ENCODE measurements at places on chromosomes 16 and 17.

DNA sequence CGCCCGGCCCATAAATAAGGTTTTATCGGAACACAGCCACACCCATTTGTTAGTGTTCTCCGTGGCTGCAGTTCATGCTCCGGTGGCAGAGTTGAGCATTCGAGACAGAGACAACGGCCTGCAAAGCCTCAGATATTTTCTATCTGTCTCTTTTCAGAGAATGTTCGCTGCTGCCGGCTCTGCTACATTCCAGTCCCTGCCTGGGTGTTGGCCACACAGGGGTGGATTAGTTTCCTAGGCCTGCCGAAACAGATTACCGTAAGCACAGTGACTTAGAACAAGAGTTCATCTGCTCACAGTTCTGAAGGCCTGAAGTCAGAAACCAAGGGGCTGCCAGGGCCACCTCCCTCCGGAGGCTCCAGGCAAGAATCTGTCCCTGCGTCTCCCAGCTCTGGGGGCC, 19.1 kb upstream of the GSG1L start:
- H3K36me3 ChIP-seq = no peaks in the 10 kb centered on the region
- no peak for DNase-seq
- H3K4me1 ChIP-seq = no peaks in the 10 kb centered on the region
- no peak overlapping the region for H3K27ac ChIP-seq

GRCh38 chr17:68939195-68939594, 16.0 kb downstream of the ABCA8 start:
- no peaks in the 10 kb centered on the region for H3K4me1 ChIP-seq
- DNase-seq = no peak
- no peak overlapping the region for H3K4me3 ChIP-seq
- no peaks in the 10 kb centered on the region for H3K36me3 ChIP-seq
- no peaks in the 10 kb centered on the region for H3K27me3 ChIP-seq
- H3K27ac ChIP-seq = no peak overlapping the region

DNA sequence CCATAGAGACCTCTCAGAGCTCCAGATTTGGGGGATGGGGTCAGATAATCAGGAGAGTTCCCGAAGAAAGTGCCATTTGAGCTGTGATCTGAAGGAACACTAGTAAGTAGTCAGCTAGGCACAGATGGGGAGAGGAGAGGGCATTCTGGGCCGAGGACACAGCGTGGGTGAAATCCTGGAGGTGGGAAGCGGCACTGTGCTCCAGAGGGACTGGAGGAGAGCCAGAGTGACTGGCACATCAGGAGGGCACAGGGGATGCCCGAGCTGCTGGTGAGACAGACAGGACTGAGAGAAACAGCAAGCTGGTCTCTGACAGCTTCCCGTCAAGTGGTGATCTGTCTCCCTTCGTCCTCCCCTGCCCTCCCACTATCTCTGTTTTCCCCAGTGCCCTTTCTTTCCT, 40.6 kb downstream of the KNOP1 start:
- no peak for DNase-seq
- H3K27ac ChIP-seq = no peak overlapping the region
- H3K4me1 ChIP-seq = no peaks in the 10 kb centered on the region
- H3K27me3 ChIP-seq = no peaks in the 10 kb centered on the region
- peaks cover 6% of the 10 kb centered on the region for H3K36me3 ChIP-seq

- peak overlapping the region; percentile 12 for H3K4me3 ChIP-seq
- peak overlapping the region; percentile 72 for H3K27ac ChIP-seq
- no peaks in the 10 kb centered on the region for H3K27me3 ChIP-seq
- H3K4me1 ChIP-seq = peaks cover 48% of the 10 kb centered on the region
- H3K36me3 ChIP-seq = peaks cover 47% of the 10 kb centered on the region
Observed at GRCh38 chr17:17149520-17150447, 56.3 kb downstream of the PLD6 start.

- H3K27ac ChIP-seq = no peak overlapping the region
- H3K4me3 ChIP-seq = no peak overlapping the region
- H3K4me1 ChIP-seq = no peaks in the 10 kb centered on the region
Observed at GRCh38 chr17:83162035-83162745, 82.8 kb downstream of the METRNL start.

GRCh38 chr17:1649844-1650501, at the start of gene RILP:
Gene RILP (minus strand): TSS chr17:1649866. CDS start chr17:1649804, 62 bp downstream.
- peaks cover 14% of the 10 kb centered on the region for H3K4me1 ChIP-seq
- peaks cover 2% of the 10 kb centered on the region for H3K27me3 ChIP-seq
- peaks cover 44% of the 10 kb centered on the region for H3K36me3 ChIP-seq
- peak within 1 kb of the TSS; percentile 44 for H3K27ac ChIP-seq
- H3K4me3 ChIP-seq = peak within 1 kb of the TSS; percentile 73

DNA sequence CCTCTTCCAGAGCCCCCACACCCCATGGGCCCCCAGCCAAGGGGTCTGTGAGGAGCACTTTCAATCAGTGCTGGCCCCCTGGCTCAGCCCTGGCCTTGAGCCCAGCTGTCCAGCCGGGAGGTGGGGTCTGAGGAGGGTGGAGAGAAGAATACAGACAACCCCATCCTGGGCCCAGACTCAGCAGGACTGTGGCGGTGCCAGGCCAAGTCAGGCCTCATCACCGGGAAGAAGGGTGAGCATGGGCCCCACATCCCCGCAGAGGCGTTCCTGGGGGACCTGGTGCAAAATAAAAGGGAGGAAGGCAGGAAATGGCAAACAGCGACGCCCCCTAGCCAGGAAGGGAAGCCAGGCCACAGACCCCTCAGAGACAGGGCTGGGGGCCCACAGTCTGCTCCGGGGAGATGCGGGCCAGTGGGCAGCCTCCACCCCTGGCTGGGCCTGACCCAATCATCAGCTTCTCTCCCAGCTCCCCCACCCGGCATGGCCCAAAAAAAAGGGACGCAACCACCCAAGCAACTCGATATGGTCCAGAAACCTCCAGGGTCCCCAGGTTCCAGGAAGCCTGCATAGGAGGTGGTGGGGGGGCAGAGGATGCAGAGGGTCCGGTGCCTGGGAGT, 20.6 kb downstream of the ZNF423 start:
- peaks cover 13% of the 10 kb centered on the region for H3K27me3 ChIP-seq
- H3K27ac ChIP-seq = no peak overlapping the region
- no peak overlapping the region for H3K4me3 ChIP-seq
- no peaks in the 10 kb centered on the region for H3K36me3 ChIP-seq
- no peaks in the 10 kb centered on the region for H3K4me1 ChIP-seq
- DNase-seq = no peak

DNA sequence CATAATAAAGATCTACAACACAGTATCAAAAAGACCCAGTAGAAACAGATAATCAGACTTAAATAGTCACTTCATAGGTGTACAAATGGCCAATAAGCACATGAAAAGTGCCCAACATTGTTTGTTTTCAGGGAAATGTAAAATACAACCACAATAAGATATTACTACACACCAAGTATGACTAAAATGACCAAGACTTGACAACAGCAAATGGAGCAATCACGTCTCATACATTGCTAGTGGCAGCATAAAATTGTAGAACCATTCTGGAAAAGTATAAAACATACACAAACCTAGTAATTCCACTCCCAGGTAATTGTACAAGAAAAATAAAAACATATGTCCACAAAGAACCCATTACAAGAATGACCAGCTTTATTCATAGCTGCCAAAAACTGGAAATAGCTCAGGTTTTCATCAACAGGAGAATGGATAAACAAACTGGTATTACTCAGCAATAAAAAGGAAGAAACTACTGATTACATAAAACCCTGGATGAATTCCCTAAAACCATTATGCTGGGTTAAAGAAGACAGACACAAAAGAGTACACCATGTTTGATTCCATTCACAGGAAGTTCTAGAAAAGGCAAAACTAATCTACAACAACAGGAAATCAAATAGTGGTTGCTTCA, 85.6 kb downstream of the TTC19 start:
- peaks cover 19% of the 10 kb centered on the region for H3K4me1 ChIP-seq
- no peak overlapping the region for H3K4me3 ChIP-seq
- H3K36me3 ChIP-seq = peaks cover 47% of the 10 kb centered on the region
- no peak for DNase-seq

GRCh38 chr16:7509963-7510601, 177.4 kb downstream of the RBFOX1 start:
- H3K27me3 ChIP-seq = no peaks in the 10 kb centered on the region
- no peaks in the 10 kb centered on the region for H3K4me1 ChIP-seq
- H3K4me3 ChIP-seq = no peak overlapping the region
- H3K27ac ChIP-seq = no peak overlapping the region
- H3K36me3 ChIP-seq = no peaks in the 10 kb centered on the region
- no peak for DNase-seq

GRCh38 chr16:9049241-9049640, 42.2 kb upstream of the HAPSTR1 start:
- H3K36me3 ChIP-seq = peaks cover 1% of the 10 kb centered on the region
- peaks cover 27% of the 10 kb centered on the region for H3K4me1 ChIP-seq
- no peak for DNase-seq
- no peaks in the 10 kb centered on the region for H3K27me3 ChIP-seq
- no peak overlapping the region for H3K27ac ChIP-seq

DNA sequence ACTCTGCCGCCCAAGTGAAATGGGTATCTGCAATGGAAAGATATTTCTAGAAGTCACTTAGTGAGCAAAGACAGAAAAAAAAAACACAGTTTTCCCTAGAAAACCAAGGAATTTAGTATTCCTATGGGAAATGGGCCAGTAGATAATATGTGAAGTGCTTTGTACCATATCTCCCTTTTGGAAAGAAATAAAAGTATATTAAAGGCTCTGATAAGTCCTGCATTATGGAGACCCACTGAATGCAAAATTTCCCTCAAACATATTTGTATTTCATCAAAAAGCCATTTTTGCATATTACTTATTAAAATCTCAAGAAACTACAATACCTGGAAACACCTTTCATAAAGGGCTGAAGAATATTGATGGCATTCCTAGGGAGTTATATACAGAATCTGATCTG, 51.6 kb upstream of the DYNLRB2 start:
- no peak overlapping the region for H3K27ac ChIP-seq
- H3K4me3 ChIP-seq = no peak overlapping the region
- no peaks in the 10 kb centered on the region for H3K36me3 ChIP-seq
- no peaks in the 10 kb centered on the region for H3K4me1 ChIP-seq
- no peak for DNase-seq

GRCh38 chr16:10877472-10877946, 507 bp downstream of the CIITA start:
- peaks cover 14% of the 10 kb centered on the region for H3K27me3 ChIP-seq
- H3K4me3 ChIP-seq = peak overlapping the region; percentile 86
- H3K36me3 ChIP-seq = no peaks in the 10 kb centered on the region
- H3K4me1 ChIP-seq = peaks cover 86% of the 10 kb centered on the region

DNA sequence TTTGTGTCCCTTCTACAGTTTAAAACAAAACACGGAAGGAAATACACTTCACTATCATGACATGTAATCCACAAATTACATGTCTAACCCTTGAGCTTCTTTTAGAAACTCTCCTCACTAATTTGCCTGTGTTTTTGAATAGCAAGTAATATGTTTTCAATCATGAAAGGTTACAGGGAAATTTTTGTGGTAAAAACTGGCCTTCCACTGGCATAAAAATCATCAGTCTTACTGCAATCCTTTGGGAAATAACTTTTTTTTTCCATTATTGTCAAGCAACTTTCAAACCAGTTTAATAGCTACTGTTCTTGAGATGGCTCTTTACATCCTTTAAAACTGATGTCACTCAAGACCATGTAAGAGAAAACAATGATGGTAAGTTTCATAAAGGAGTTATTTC, 27.0 kb downstream of the MYO1D start:
- no peaks in the 10 kb centered on the region for H3K4me1 ChIP-seq
- no peak overlapping the region for H3K4me3 ChIP-seq
- no peak for DNase-seq
- H3K27ac ChIP-seq = no peak overlapping the region
- H3K27me3 ChIP-seq = peaks cover 6% of the 10 kb centered on the region

DNA sequence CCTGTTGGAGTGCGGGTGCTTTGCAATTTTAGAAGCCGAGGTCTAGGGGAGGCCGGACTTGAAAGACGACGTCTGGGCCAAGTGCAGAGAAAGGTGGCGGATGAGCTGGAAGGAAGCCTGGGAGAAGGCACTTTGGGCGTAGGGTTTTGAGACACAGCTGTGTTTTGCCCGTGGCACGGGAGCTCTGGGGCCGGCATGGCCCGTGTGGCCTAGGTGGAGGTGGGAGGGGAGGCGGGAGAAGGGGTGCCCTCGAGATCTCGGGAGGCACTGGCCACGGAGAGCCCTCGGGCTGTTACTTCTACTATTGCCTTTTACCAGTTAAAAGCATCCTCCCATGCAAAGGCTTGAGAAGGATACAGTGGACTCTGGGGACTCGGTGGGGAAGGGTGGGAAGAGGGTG, 161.9 kb downstream of the FOXL1 start:
- peak overlapping the region; percentile 1 for H3K27ac ChIP-seq
- DNase-seq = no peak
- peak overlapping the region; percentile 72 for H3K4me3 ChIP-seq
- H3K4me1 ChIP-seq = peaks cover 23% of the 10 kb centered on the region
- no peaks in the 10 kb centered on the region for H3K36me3 ChIP-seq

- H3K27ac ChIP-seq = no peak overlapping the region
- peaks cover 7% of the 10 kb centered on the region for H3K4me1 ChIP-seq
- DNase-seq = no peak
- no peak overlapping the region for H3K4me3 ChIP-seq
- H3K27me3 ChIP-seq = no peaks in the 10 kb centered on the region
- peaks cover 58% of the 10 kb centered on the region for H3K36me3 ChIP-seq
Observed at GRCh38 chr16:30509081-30509765, 17.1 kb downstream of the ZNF768 start.

GRCh38 chr16:17068524-17068923, 402.2 kb downstream of the XYLT1 start:
- peaks cover 6% of the 10 kb centered on the region for H3K27me3 ChIP-seq
- H3K4me1 ChIP-seq = peaks cover 8% of the 10 kb centered on the region
- H3K4me3 ChIP-seq = no peak overlapping the region
- H3K36me3 ChIP-seq = no peaks in the 10 kb centered on the region
- no peak for DNase-seq
- no peak overlapping the region for H3K27ac ChIP-seq

DNA sequence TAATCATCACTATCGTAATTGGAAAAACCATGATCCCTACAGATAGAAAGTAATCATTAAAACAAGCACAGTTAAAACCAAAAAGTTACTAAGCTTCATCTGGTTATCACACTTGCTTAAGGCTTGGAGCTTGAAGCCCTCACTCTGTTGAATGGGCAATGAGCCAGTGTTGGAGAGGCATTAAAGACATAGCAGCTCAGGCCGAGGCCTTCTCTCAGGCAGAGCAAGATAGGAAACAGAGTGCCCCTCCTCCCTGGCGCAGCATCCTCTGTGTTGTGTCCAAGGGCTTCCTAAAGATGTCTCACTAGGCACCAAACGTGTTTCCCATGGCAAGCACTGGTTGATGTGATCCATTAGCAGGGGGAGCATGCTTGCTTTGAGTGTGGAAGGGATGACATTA, 34.9 kb upstream of the LGALS9 start:
- DNase-seq = no peak
- H3K36me3 ChIP-seq = peaks cover 40% of the 10 kb centered on the region
- H3K4me1 ChIP-seq = peaks cover 34% of the 10 kb centered on the region

GRCh38 chr17:77107506-77108433, 33.0 kb upstream of the SEC14L1 start:
- H3K4me3 ChIP-seq = no peak overlapping the region
- H3K4me1 ChIP-seq = peaks cover 24% of the 10 kb centered on the region
- DNase-seq = no peak
- peaks cover 10% of the 10 kb centered on the region for H3K36me3 ChIP-seq
- H3K27ac ChIP-seq = no peak overlapping the region

All from activated T-helper 1 cell treated with anti-CD3 and anti-CD28 coated beads, Interleukin-12 subunit alpha, Interleukin-12 subunit beta, Interleukin-2, Interleukin-4 antibody, amounts not matched to agents 30 ng/mL and 10 ng/mL and 1 ng/mL, durations not matched to agents 14 hours and 24 hours and 36 hours (primary cell).